H7 (cell line): ENCODE measurements at places on chromosomes 5 and 9. TPM values are rescaled to one million over a fixed set of nuclear protein-coding genes. Genes with fewer than 3 reads are reported as not detected.

Gene TMEM174
- total RNA-seq: not detected in 2 replicates

Gene MLANA
- not detected in 2 replicates for total RNA-seq

Gene ZBTB5
- 15.6 and 18.3 TPM in 2 replicates for total RNA-seq

DNA sequence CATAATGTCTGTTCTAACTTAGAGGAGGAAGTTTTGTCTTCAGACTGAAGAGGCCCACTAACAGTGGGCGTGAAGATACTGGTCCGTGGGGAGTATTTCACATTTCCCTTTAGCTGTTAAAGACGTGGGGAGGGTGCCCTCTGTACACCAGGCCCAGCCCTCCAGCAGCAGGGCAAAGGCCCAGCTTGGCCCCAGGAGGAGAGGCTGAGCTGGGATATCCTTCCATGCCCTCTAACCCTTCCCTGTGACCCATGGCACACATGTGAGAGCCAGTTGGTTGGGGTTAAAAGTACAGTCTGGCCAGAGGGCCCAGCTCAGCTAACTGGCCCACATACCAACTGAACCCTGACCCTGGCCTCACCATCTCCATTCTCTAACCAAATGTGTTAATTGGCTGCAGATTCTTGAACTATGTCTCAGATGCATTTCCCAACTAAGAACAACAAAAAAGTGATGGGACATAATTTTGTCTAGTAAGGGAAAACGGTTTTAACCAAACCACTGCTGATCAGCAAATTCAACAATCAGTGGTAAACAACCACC is 74.4 kb downstream of the LHFPL2 start:
- no peak for DNase-seq

- no peak for DNase-seq
Measured at GRCh38 chr9:76817489-76817888, 53.3 kb downstream of the PCA3 start.

- peak; percentile 29 for DNase-seq
Measured at GRCh38 chr5:137461391-137462264, 37.5 kb downstream of the SPOCK1 start.

- DNase-seq: no peak
Measured at GRCh38 chr9:70504834-70505233, 90.4 kb upstream of the KLF9 start.

GRCh38 chr5:84354101-84354500 is 30.6 kb downstream of the EDIL3 start:
- no peak for DNase-seq
